ENCODE measurements at places on chromosomes 2 and 18.

DNA sequence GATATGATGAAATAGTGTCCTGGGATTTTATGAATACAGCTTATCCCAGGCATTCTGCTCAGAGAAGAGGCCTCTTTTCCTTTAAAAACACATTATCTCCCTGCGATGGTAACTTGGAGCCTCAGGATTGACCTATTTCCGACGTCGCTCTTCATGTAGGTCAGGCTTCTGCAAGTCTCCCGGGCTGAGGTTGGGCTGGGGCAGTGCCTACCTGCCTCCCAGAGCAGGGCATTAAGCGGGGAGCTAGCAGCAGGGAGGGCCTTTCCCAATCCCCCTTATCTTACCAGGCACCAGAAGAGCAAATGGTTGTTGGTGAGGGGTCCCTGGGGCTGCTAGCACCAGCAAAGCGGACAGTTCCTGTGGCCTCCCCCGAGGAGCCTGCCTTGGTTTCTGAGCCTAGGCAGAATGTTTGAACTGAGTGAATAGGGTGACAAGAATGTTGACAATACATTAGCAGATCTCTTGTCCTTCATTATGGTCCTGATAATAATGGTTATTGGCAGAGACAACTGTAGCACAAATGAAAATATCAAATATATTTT, 60.2 kb downstream of the TRPM8 start:
- DNase-seq, result no peak

GRCh38 chr2:220165401-220165800, 538.0 kb downstream of the SLC4A3 start:
- no peak for DNase-seq

GRCh38 chr2:165655661-165656060, 138.4 kb downstream of the GALNT3 start:
- DNase-seq, result no peak

- no peak for DNase-seq
These were observed 55.4 kb upstream of the ACVR1 start for GRCh38 chr2:157931542-157931941.

- no peak for DNase-seq
These were observed 72.8 kb downstream of the SFXN5 start for GRCh38 chr2:72998724-72999123.

GRCh38 chr2:168439536-168439935, 16.5 kb upstream of the CERS6 start:
- DNase-seq, result no peak

GRCh38 chr2:159933040-159933726, 129.2 kb downstream of the PLA2R1 start:
- no peak for DNase-seq

All from DND-41 (cell line).